T1000 (cell line): ENCODE measurements at places on chromosomes 7 and 10.

DNA sequence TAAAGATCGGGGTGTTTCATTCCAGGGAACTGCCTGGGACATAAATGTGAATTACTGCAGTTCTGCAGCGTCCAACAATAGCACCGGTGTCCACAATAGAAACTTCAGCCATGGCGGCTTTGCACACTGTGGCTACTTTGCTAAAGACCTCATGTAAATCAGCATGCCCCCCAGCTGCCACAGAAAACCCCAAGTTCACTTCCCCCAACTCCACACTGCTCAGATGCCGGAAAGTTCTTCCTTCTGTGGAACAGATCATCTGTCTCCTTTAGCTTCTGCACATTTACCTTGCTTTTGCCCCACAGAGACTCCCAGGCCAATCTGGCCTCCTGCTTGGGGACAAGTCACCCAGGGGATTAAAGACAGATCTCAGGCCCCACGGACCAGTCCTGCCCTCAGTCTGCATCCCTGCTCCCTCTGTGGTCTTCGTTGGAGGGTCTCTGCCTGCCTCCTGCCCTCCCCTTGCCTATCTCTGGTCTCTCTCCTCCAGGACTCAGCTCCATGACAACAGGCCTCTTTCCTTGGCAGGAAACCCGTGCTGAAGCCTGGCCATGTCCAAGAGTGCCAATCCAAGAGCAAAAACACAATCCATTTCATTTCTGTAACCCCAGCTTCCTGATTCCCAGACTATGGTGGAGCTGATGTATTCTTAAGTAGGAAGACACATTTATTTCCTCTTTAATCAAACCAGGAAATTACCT is 403.2 kb downstream of the RPS24 start:
- no peak for DNase-seq

DNA sequence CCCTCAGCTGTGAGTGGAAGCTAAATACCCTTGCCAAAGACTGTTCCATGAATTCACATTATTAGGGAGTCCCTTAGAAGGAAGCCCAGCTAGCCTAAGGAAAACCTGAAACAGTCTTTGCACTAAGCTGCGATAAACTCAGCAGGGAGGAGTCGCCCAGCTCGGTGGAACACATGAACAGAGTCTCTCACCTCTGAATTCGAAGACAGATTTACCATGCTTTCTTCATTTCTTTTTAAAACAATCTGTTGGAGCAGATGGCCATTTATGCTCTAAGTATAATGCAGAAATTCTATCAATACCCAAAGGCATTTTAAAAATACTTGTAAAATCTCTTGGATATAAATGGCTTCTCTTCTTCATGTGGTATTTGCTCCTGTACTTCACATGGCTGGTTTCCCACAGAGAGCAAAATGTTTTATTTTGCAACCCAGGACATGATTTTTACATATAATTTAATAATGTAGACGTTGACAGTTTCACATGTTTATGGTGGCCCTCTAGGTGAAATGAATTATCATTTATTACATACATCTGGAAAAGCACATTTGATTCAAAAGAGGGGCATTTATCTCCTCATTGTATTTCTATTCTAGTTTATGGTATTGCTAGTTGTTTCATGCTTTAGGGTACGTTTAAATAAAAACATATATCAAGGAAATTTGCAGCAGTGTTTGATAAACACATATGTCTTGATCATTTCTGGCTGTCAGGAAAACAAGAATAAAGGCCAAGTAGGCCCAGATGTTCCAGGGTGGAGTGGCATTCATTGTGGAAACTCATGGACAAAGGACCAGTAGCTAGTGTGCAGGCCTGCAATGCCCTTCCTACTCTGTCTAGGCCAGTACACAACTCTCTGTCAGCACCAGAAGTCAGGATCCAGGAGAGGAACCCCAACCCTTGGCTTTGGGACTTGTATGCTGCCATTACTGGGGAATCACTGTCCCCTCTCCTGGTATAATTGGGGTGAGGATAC is 52.2 kb downstream of the LRGUK start:
- DNase-seq, result no peak

DNA sequence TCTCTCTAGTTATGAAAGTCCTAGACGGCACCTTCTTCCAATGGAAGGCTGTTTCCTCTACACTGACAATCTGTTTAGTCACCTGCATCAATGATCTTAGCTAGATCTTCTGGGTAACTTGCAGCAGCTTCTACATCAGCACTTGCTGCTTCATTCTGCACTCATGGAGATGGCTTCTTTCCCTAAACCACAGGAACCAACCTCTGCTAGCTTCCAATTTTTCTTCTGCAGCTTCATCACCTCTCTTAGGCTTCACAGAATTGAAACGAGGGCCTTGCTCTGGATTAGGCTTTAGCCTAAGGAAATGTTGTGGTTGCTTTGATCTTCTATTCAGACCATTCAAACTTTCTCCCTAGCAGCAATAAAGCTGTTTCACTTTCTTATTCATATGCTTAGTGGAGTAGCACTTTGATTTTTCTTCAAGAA is 24.6 kb downstream of the NAMPT start:
- DNase-seq, result no peak

- no peak for DNase-seq
Measured at GRCh38 chr10:113142601-113143362, 192.7 kb downstream of the TCF7L2 start.

- DNase-seq, result no peak
Measured at GRCh38 chr10:120969219-120969645, 118.1 kb downstream of the WDR11 start.

- DNase-seq, result no peak
Measured at GRCh38 chr10:98456043-98456570, 9.4 kb upstream of the HPS1 start.

GRCh38 chr10:34764472-34764946 is 50.6 kb downstream of the PARD3 start:
- no peak for DNase-seq

DNA sequence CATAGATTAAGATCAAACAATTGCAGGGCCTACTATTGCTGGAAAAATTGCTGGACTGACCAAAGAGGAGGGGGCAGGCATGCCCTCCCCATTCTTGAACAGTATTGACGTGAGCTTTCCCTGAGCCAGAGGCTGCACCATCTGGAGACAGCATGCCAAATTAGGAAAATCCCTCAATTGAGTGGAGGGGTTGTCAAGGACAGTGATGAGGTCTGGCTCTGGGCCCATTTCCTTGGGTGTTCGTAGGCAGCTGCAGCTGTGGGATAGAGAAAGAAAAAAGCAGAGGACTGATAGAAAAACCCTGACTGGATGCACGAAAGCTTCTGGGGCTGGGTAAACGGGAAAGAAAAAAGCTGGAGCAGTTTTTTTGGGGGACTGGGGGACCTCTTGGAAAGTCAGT is 22.8 kb upstream of the ORC5 start:
- DNase-seq, result no peak

- DNase-seq, result no peak
Measured at GRCh38 chr10:36254199-36254598, 612.1 kb upstream of the FZD8 start.

GRCh38 chr7:45217358-45217757 is 59.8 kb downstream of the RAMP3 start:
- DNase-seq, result no peak

- no peak for DNase-seq
Measured at GRCh38 chr7:130505753-130506152, 13.9 kb downstream of the MEST start.

DNA sequence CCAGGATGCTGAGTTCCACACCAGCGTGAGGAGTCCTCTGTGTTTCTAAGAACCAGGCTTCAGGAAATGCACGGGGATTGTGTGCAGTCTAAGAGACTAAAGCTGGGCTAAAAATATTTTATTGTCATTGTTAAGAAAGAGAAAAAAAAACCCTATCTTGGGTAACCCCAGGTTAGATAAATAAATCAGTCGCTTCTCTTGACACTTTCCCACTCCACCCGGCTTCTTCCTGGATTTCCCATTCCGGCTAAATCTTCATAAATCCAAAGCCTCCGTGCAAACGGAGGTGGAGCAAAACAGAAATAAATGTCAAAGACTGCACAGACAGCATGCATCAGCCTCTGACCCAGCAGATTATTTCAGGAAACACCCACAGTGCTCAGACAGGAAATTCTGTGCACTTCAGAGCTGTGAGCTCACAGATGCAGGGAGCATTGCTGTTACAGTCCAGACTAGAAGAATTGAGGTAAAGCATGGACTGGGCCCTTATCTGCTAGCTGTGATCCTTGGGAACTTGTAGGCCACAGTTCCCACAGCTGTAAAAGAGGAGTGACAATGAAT is 44.8 kb upstream of the GRID1 start:
- DNase-seq, result no peak

- no peak for DNase-seq
Measured at GRCh38 chr7:69172357-69173077, 425.8 kb upstream of the AUTS2 start.

DNA sequence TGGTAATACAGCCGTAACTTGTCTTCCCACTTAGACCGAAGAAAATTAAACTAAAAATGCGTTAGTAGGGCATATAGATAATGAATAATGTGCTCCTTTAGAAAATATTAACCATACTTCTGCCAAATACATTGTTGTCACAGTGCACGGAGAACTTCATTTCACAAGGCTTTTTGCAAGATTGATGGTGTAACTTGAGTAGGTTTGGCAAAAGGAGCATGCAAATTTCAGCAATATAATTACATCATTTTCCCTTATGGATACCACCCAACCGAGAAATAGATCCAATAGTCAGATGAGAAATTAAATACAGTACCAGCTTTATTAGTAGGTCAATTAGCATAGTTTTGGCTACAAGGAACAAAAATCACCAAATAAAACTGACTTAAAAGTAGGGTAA is 792.6 kb upstream of the C7orf33 start:
- DNase-seq, result no peak

DNA sequence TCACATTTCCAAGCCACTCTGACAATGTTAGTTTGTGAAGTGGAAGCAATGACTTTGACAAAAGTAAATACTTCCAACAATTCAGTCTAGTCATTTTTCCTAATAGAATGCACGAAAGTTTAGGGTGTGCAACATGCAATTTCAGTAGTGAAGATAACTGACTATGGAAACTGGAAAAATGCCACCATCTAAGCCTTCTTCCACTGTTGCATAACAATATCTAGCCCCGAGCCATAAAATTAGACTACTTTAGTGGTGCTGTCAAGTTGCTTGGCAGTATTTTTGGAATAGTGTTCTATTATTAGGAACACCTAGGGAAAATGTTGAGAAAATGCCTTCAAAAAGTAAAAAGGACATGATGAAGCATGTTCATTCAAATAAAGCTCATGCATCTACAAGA is 17.9 kb downstream of the SEMA3A start:
- DNase-seq, result no peak

GRCh38 chr7:112383671-112384417 is 66.4 kb upstream of the IFRD1 start:
- no peak for DNase-seq

DNA sequence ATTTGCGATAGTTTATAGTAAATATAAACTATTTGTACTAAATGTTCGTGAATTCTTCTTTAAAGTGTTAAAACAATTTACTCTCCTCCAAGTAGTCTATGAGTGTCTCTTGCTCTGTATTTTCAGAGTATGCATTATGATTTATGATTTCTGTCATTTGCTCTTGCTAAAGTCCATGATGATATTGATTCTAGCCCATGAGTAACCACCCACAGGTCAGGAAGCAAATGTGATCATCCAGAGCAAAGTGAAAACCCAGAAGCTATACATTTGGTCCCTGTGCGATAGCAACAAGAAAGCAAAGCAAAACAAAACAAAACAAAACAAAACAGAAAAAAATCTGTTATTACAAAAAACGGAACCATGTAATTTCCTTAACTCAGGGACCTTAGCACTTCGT is 225.9 kb downstream of the HDAC9 start:
- DNase-seq, result no peak

DNA sequence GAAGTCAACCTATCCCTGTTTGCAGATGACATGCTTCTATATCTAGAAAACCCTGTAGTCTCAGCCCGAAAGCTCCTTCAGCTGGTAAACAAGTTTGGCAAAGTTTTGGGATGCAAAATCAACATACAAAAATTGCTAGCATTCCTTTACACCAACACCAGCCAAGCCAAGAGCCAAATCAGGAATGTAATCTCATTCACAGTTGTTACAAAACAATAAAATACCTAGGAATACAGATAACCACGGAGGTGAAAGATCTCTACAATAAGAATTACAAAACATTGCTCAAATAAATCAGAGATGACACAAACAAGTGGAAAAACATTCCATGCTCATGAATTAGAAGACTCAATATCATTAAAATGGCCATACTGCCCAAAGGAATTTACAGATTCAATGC is 50.4 kb upstream of the ZNF365 start:
- DNase-seq, result no peak

- no peak for DNase-seq
Measured at GRCh38 chr10:18252086-18252485, 111.9 kb downstream of the CACNB2 start.

DNA sequence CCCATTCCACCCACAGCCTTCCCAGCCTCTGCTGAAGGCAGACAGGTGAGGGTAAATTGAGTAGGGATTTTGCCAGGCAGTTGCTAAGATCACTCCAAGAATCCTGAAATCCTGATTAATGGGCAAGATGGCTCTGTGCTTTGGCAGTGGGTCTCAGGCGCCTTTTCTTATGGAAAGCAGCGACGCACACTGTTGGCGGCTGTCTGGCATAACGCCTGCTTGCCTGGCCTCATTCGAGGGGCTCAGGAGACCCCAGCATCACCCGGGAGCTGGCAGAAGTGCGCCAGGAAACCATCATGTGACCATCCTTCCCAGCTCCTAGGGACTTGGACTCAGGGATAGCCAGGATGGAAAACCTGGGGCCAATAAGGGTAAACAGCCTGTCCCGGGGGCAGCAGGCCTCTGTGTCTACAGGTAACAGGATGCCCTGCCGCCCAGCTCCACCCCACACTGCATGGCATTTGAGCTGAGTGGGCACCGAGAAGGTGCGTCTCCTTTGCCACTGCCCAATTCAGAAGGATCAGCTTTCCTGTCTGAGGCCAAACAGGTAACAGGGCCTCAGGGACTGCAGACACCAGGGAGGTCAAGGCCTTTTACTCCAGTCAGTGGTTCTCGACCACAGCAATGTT is 98.6 kb downstream of the FAM53B start:
- no peak for DNase-seq

DNA sequence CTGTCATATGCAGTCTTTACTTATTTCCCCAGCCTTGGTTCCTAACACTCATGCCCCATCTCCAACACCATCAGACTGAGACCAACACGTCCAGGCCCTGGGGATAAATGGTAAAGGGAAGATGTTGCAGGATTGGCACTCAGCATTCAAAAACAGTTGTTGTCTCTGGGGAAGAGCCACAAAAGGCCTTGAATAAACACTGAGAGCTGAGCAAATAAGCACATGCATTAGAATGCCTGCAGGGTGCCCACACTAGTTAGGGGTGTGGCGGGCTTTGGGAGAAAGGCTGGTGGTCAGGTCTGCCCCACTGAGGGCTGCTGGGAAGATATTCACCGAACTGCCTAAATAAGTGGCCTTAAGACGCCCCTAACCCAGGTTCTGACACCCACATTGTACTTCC is 391.0 kb downstream of the GFRA1 start:
- no peak for DNase-seq
